ENCODE measurements at places on chromosomes 2 and 18. TPM values are rescaled to one million over a fixed set of nuclear protein-coding genes. Genes with fewer than 3 reads are reported as not detected.

SERPINB3 gene
- total RNA-seq: not detected

EIF2B4 gene
- total RNA-seq: 48.7 TPM

FAM228A gene
- total RNA-seq: not detected

UGT1A5 gene
- not detected for total RNA-seq

GPAT2 gene
- total RNA-seq: 9.8 TPM

TSN gene
- 65.0 TPM for total RNA-seq

Data from T-helper 1 cell treated with Interleukin-12 subunit alpha and Interleukin-12 subunit beta and Interleukin-4 antibody, amounts not matched to agents 30 ng/mL and 1 ng/mL, for 36 hours (primary cell).